ENCODE measurements at places on chromosomes 6 and 20.

- DNase-seq = peak; percentile 59
Measured at GRCh38 chr6:133991096-133991593, 38.1 kb downstream of the TBPL1 start.

DNA sequence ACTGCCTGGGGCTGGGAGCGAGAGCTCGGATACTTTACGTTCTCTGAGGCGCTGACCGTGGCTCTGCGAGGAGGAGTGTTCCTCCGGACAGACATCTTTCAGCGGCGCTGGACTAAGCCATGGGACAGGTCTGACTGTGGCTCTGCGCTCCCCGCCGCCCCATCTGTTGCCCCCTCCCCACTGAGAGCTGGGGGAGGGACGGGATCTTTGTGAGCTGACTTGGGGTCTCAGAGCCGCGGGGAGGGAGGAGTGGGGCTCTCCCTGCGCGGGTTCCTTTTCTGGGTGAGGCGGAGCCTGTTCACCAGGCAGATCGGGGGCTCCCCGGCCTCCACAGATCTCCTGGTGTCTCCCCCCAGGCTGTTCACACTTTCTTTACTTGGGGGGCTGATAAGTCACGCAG is 11.3 kb upstream of the GATA5 start:
- DNase-seq = no peak

- DNase-seq = no peak
Measured at GRCh38 chr20:47336129-47336754, 20.3 kb downstream of the ZMYND8 start.

DNA sequence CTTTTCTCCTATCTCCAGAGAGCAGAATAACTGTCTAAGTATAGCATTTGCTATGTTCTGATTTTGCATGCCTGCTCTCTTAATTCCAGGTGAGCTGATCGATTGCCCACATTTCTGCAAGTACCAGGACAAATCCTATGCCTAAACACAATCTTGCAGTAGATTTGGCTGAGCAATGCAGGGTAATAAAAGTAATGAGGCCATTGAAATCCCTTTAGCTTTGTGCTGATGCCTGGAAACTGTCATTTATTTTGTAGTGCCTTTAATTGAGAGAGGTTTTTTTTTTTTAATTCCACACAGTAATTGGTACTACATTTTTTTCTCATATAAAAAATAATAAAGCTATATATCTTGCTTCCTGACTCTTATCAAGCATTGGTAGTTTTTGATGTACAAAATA is 252.3 kb downstream of the NKAIN2 start:
- DNase-seq = no peak

GRCh38 chr20:16415071-16416053 is 157.9 kb downstream of the KIF16B start:
- peak; percentile 10 for DNase-seq

DNA sequence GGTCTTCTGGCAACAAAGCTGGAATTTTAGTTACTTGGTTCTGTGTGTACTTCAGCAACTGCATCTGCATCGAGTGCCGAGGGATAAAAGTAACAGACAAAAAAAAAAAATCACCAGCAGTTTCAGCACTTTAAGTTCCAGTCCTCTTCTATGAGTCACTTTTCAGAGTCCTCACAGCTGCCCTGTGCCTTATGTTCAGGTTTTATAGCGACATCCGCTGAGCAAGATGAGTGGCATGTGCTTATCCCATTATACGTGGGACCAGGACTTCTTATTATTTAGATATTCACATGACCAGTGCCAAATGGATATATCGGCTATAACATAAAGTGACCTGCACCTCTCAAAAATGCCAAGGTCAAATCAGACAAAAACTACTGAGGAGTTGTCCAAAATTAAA is 242.9 kb downstream of the FOXA2 start:
- no peak for DNase-seq
